Hematopoietic multipotent progenitor cell treated with erythropoietin and hydrocortisone succinate and interleukin-3 and kit ligand, for 17 days (in vitro differentiated cells): ENCODE measurements at places on chromosomes 1 and 21.
A peak's percentile ranks its signal among the peaks of the same experiment; 100 is the strongest.

- DNase-seq: no peak
Measured at GRCh38 chr1:164794356-164794755, 235.4 kb downstream of the PBX1 start.

DNA sequence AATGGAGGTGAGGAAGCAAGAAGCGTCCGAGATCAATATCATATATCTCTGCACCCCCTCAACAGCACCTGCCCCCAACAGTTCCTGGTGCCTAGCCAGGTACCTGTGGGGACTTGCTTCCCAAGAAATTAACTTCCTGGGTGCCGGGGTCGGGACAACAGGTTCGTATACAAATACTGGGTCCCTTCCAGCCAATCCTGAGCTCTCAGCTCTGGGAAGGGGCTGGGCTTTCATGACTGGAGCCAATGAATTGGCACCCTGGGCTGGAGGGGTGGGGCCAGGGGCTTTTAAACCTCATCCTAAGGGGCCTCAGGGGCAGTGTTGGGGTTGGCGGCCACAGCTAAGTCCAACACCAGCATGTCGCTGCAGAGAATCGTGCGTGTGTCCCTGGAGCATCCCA is at the start of gene PADI3:
Gene PADI3 (plus strand): TSS at position 318 of the 400 bp plus-strand sequence. CDS start 40 bp downstream, at position 358.
- no peak for DNase-seq

GRCh38 chr1:55957276-55957675 is 622.1 kb downstream of the PLPP3 start:
- no peak for DNase-seq

DNA sequence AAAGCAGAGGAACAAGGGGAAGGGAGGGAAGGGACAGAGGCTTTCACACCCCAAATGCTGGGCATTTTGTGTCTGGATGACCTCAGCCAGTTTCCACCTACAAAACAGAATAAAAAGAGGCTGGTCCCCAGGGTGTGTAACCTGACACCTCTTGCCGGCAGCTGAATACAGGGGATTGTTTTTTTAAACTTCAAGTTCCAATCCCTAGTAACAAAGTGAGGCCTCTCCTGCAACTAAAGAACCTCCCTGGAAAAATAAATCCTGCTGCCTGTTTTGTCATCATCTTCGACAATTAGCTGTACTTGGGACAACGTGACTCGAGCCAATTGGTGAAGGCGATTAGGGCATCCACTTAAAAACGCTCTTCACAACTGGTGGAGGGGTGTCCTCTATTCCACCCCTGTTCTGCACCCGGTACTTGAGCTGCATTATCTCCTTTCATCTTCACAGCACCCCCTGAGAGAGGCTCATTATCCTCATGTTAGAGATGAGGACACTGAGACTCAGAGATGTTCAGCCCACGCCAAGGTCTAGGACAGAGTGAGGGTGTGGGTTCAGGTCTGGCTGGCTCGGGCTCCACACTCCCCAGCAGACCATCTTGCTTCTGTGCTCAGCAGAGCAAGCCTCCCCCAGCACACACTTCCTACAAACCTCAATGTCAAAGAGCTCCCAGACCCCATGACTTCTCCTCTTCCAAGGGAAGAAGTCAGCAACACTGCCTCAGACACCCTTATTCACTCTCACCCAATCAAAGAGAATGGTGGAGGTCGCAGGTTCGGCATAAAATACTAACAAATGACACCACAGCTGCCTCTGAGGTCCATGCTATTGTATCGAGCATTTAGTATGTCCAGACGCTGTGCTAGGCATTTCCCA is 15.2 kb downstream of the ITPKB start:
- DNase-seq: no peak

- DNase-seq: no peak
Measured at GRCh38 chr1:48679859-48680258, 96.8 kb downstream of the BEND5 start.

- no peak for DNase-seq
Measured at GRCh38 chr1:109350182-109350581, 43.4 kb upstream of the MYBPHL start.

DNA sequence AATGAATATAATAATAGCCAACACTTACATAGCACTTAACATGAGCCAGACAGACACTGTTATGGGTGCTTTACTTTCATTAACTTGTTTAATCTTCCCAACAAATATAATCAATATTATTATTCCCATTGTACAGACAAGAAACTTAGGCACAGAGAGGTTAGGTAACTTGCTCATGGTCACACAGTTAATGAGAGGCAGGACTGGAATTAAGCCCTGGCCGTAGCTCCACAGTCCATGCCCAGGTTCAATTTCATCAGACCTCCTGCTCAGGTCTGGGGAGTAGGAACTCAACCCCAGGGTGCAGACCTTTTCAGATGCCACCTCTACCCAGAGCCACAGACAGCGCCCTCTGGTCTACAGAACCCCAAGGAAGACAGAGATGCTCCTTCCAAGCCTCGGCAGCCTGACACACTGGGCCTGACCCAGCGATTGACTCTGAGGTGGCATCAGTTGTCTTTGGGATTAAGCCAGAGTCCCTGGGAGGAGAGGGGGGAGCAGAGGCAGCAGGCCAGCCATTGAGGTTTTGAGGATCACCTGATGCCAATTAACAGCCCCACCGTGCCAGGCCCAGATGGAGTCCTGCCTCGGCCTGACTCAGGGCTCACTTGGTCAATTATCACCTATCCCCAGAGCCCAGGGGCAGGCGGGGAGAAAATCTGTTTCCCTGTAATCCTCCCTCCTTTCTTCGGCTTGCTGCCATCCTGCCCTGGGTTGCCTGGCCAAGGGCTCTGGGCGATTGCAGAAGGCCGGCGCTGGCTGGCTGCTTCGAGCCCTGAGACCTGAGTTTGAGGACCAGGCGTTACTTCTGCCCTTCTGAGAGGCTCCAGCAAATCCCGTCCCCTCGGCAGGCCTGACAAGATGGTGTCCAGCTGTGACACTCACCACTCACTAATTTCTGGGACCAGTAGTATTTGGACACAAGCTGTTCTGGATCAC is 116.7 kb downstream of the LACTBL1 start:
- DNase-seq: no peak

GRCh38 chr21:45573452-45574035 is 31.3 kb upstream of the SLC19A1 start:
- no peak for DNase-seq

- no peak for DNase-seq
Measured at GRCh38 chr1:119091618-119092017, 48.8 kb downstream of the WARS2 start.

DNA sequence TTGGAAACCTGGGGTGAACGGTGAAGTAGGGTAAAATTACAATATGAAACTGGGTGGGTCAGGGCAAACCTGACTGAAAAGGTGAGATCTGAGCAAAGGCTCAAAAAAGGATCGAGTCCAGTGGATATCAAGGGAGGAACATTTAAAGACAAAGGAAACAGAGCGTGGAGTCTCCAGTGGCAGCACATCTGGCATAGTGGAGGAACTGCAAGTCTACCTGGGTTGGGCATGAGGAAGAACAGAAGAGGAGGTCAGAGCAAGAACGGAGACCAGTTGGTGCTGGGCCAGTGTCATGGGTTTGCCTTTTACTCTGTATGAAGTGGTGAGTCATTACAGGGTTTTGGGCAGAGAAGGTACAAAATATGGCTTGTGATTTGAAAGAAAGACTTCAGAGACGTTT is 163.7 kb downstream of the NTPCR start:
- DNase-seq: no peak

GRCh38 chr1:6474815-6475282 is 8.9 kb upstream of the TNFRSF25 start:
- DNase-seq: no peak

DNA sequence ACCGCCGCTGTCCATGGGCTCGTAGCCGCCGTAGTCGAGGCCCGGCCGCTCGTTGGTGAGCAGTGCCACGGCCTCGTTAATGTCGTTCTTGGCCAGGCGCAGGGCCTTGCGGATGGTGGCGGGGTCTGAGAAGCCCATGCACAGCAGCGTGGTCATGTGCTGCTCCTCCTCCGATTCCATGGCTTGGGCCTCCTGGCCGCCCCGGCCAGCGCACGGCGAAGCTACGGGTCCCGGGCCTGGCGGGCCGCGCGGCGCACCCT is 300 bp downstream of the USP24 start:
- no peak for DNase-seq

DNA sequence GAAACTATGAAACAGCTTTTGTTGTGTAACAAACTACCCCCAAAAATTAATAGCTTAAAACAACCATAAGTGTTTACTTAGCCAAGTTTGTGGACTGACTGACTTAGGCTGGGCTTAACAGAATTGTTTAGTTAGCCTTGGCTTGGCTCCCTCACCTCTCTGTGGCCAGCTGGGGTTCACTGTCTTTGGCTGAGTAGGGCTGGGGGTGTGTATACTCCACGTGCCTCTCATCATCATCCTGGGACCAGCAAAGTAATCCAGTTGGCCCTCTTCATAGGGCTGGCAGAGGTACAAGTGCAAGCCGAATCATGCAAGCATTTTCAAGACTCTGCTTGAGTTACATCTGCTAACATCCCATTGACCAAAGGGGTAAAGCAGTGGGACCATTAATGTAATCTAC is 252.3 kb downstream of the BRINP2 start:
- no peak for DNase-seq

- DNase-seq: no peak
Measured at GRCh38 chr21:46018615-46019014, 37.0 kb downstream of the COL6A1 start.

DNA sequence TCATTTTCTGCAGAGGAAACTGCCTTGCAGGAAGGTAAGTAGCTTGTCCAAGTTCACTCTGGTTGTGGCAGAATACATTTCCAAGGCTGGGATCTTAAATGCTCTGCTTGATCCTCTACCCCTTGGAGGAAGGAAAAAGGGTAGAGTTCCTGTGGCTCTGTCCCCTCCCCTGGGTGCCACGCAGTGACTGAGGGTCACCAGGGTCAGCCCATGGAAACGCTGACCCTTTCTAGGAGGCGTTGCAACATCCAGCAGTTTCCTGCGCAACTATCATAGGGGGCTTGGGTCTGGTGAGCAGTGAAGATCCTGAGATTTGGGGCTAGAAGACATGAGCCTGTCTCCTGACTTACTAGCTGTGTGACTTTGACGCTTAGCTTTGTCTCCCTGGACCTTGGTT is 29.4 kb upstream of the EPS8L3 start:
- no peak for DNase-seq

DNA sequence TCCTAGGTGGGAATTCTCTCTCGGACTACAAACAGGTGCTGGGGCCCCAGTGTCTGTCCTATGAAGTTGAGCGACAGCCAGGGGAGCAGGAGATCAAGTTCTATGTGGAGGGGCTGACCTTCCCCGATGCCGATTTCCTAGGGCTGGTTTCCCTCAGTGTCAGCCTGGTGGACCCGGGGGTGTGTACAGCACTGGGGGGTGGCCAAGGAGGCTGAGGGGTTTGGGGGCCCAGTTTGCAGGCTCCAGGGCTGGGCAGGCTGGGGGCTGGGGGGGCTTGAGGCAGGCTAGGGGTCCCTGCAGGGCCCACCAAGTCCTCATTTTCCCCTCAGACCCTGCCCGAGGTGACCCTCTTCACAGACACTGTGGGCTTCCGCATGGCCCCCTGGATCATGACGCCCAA is 20.3 kb upstream of the PADI3 start:
- DNase-seq: no peak

- DNase-seq: no peak
Measured at GRCh38 chr1:11143907-11144306, 44.2 kb upstream of the EXOSC10 start.

- DNase-seq: no peak
Measured at GRCh38 chr1:9115351-9116205, 13.3 kb downstream of the GPR157 start.

- DNase-seq: peak; percentile 96
Measured at GRCh38 chr1:33127001-33127823, 46.3 kb downstream of the AZIN2 start.

DNA sequence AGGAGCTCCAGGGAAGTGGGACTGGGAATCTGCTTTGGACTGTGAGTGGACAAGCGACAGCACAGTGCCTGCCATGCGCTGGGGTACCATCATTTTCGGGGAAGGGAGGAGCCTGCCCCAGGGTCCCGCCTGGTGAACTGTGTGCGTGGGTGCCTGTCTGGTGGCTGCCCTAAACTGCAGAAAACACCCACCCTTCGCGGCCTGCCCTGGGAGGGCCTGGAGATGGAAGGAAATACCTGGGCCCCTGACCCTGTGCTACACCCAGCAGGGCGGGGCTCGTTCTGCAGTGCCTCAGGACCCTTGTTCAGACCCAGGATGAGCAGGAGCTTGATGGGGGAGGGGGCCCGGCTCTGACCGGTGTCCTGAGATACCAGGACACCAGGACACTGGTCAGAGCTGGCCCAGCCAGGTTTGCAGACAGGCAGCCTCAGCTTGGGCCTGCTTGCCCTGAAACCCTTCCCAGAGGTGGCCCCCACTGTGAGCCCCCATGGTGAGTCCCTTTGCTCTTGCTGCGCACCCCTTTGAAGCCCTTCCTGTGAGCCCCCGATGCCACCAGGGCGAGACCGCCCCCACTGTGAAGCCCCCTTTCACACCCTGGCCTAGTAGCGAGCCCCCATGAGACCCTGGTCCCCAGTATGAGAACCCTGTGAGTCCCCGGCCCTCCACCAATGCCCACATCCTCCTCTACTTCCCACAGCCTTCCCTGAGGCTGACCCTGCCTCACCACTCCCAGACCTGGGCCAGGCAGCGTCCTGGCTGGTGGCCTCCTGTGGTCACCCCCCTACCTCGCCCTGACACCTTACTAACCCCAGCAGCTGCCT is 2.6 kb downstream of the GJC2 start:
- no peak for DNase-seq

DNA sequence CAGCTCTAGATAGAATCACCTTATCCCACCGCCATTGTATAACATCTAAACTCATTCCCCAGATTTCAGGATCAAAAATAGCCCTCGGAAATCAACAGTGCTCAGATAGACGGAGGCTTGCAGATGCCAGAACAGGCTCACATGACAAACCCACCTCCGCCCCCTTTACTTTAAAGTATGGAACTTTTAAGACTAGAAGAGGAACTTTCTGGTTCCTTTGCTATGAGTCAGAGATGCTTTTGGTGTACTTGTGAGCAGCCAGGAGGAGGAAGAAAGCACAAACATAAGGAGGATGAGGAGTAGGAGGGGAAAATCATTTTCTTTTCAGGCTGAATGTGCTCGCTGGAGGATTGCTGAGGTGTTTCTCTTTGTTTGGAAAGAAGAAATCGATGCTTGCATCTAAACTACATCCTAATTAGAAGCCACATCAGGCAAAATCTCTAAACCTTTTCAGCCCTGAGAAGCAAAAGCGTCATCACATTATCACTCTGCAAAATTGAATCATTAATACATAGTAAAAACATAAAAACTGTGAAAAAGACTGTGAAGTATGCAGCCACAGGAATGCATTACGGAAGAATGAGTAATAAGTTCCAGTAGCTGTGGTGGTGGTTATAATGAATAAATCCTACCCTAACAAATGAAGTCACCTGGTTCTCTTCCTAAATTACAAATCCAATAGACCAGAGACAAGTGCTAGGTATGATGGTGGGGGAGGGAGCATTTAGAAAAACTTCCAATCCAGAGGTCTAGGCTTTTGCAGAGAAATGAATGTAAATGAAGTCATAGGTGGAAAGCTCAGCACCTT is 251.3 kb downstream of the KCNH1 start:
- DNase-seq: no peak
